ENCODE measurements at places on chromosomes 12 and 14. TPM values are rescaled to one million over a fixed set of nuclear protein-coding genes. Genes with fewer than 3 reads are reported as not detected.

Gene LARP4
- 48.7 TPM for total RNA-seq

Gene OR10AD1
- total RNA-seq, result not detected

Gene TAS2R7
- not detected for total RNA-seq

Gene DTX1
- 62.7 TPM for total RNA-seq

Gene POTEM
- not detected for total RNA-seq

Gene CLEC2A
- not detected for total RNA-seq
